ENCODE measurements at places on chromosomes 16 and 17. TPM values are rescaled to one million over a fixed set of nuclear protein-coding genes. Genes with fewer than 3 reads are reported as not detected.

- no peak for DNase-seq
Measured at GRCh38 chr17:16052486-16052885, 52.9 kb downstream of the TTC19 start.

- peak; percentile 93 for DNase-seq
Measured at GRCh38 chr16:88886845-88887521, 20.5 kb upstream of the PABPN1L start.

GRCh38 chr17:48113201-48113676, 5.7 kb downstream of the SNX11 start:
- no peak for DNase-seq

GRCh38 chr16:3951861-3952736, 71.6 kb upstream of the CREBBP start:
- no peak for DNase-seq

- DNase-seq: no peak
Measured at GRCh38 chr16:10036956-10037355, 145.3 kb downstream of the GRIN2A start.

DNA sequence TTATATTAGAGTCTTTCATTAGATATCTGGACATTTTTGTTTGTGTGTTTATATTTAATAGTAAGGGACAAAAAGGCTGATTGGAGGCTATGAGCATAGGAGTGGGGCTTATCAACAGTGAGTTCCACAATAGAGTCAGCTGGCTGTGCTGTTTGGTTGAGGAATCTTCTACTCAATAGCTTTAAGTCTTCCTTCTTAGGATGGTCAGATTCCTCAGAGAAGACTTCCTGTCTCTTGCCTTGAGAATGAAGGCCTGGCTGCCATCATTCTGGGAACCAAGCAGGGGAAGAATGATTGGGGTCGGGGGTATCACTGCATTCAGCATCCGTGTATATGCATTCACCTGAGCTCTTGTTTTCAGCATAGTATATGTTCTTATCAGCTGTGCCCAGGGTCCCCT, 31.9 kb upstream of the ABCC11 start:
- no peak for DNase-seq

- DNase-seq: no peak
Measured at GRCh38 chr16:149024-149660, 3.3 kb upstream of the HBZ start.

GRCh38 chr17:70987867-70988340, 818.6 kb downstream of the KCNJ2 start:
- DNase-seq: no peak

GRCh38 chr16:24318680-24319079, 62.5 kb downstream of the CACNG3 start:
- DNase-seq: no peak

- peak; percentile 41 for DNase-seq
Measured at GRCh38 chr17:2911035-2911754, 115.0 kb downstream of the RAP1GAP2 start.

- DNase-seq: no peak
Measured at GRCh38 chr17:8821446-8822105, 22.4 kb upstream of the MFSD6L start.

- no peak for DNase-seq
Measured at GRCh38 chr16:47463771-47464624, 2.9 kb downstream of the PHKB start.

DNA sequence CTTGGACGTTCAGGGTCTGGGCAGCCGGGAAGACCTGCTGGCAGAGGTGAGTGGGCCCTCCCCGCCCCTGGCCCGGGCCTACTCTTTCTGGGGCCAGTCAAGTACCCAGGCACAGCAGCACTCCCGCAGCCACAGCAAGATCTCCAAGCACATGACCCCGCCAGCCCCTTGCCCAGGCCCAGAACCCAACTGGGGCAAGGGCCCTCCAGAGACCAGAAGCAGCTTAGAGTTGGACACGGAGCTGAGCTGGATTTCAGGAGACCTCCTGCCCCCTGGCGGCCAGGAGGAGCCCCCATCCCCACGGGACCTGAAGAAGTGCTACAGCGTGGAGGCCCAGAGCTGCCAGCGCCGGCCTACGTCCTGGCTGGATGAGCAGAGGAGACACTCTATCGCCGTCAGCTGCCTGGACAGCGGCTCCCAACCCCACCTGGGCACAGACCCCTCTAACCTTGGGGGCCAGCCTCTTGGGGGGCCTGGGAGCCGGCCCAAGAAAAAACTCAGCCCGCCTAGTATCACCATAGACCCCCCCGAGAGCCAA, 8.6 kb upstream of the ABCC3 start:
- DNase-seq: peak; percentile 74

DNA sequence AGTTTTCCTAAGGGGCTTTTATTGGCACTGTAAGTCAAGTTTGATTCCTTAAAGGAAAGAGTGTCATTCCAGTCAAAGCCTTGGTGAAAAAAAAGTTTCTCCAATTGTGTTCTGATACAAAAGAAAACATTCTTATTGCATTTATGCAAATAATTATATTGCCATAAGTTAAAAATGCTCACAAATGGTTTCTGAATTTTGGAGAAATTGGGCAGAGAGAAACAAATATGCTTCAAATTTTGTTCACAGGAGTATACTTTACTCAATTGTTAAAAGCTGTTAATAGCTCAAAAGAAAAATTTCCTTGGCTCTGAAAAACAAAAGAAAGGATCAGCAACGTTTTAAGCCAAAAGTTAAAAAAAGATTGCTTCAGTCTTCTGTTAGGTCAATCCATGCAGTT, 60.2 kb downstream of the PIGL start:
- no peak for DNase-seq

- DNase-seq: no peak
Measured at GRCh38 chr17:45020354-45021138, 30.9 kb downstream of the DCAKD start.

GRCh38 chr17:31715446-31715845, 143.6 kb downstream of the COPRS start:
- DNase-seq: no peak

GRCh38 chr17:29918922-29919856, 10.8 kb downstream of the SSH2 start:
- no peak for DNase-seq

- no peak for DNase-seq
Measured at GRCh38 chr17:49861150-49861884, 13.4 kb upstream of the TAC4 start.

- DNase-seq: peak; percentile 15
Measured at GRCh38 chr16:58684001-58684353, 593 bp downstream of the SLC38A7 start.

DNA sequence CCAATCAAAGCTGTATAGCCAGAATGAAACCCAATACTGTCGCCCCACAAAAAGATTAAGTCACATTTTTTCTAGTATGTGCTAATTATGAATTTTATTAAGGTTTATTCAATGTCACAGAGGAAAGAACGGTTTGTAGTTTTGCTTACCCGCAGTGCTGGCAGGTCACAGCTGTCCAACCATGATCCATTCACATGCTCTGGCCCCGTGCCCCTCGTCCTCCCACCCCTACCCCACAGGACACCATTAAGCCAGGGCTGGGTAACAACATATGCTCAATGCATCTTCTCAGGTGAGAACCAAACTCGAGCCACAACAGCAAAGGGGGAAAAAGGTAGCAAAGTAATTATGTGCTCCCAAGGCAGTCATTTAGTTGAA, 589 bp upstream of the FBF1 start:
- DNase-seq: no peak

GRCh38 chr17:42784811-42785592, 4.6 kb downstream of the WNK4 start:
- no peak for DNase-seq

DNA sequence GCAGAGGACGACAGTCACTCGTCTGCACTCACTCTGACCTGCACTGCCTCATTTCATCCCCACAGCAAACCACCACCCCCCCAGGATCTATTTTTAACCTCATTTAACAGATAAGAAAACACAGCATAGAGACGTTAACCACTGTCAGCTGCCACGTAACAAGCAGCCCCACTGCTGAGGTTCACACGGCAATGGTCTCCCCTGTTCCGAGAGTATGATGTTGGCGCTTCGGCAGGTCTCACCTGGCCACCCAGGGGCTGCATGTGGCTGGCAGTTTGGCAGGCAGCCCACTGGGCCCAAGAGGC, 16.1 kb downstream of the ZNF469 start:
- no peak for DNase-seq

- peak; percentile 48 for DNase-seq
Measured at GRCh38 chr17:42050393-42051012, at the start of gene C17orf113. TSS of gene C17orf113 (minus strand) at chr17:42050601. CDS start at chr17:42043376, 7,225 bp downstream.

DNA sequence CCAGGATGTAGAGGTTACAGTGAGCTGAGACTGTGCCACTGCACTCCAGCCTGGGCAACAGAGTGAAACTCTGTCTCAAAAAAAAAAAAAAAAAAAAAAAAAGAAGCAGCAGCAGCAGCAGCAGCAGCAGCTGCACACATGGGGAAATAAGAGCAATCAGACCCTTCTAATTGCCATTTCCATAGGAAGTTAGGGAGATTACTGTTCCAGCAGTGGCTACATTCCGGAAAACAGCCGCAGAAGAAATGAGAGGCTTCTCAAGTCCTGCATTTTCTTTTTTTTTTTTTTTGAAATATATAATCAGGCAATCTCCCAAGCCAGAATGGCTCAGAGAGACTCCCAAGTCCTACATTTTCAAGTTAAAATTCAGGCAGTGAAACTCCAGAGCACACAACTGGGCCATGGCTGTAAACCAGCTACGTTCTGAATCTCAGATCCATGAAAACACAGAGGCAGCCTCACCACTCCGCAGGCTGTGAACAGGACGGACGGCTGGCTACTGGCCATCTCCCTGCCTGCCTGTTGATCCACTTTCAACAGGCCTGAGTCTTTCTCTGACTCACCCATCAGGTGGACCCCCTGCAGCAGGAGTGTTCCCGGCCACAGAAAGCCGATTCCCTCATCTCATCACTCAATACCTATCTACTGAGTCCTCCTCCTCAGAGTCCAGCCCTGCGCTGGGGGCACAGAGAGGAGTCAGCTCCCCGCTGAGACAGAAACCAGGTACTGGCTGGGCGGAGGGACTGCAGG, 15.0 kb downstream of the TRPV1 start:
- peak; percentile 46 for DNase-seq

- no peak for DNase-seq
Measured at GRCh38 chr16:55661941-55662643, 6.3 kb downstream of the SLC6A2 start.

DNA sequence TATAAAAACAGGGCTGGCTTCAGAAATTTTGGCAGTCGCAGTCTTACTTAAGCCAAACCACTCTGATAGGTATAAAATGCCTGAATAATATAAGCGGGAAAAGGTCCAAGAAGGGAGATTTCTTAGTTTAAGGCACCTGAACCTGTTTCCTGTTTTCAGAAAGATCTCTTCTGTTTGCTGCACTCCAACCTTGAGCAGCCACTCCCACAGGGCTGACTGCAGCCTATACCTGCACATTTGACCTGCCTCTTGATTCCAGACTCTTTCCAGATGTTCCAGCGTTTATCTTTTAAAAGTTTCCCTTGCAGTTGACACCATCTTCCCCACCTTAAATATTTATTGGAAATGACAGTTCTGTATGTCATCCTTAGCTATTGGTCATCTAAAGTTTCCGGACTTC, 132.2 kb downstream of the SKAP1 start:
- no peak for DNase-seq

DNA sequence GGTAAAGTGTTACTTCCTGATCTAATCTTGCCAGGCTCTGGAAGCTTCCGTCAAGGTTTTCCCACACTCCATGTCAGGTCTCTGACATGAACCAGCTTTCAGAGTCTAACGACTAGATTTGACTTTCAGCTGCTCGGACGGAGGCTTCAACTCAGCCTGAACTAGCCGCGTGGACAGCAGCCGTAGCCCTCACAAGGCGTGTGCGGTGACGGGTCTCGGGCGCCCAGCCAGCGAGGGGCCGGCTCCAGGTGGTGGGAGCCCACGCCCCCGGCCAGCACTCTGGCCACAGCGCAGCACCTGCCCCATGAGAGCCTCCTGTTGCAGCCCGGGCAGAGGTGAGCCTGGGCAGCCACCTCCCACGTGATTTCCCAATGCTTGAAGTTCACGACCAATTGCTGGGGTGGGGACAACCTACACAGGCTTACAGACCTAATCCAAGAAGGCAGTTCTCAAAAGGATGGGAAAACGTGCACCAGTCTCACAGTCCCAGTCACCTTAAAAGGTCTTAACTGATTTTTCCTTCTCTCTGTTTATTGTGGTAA, 45.5 kb downstream of the TBC1D16 start:
- no peak for DNase-seq

GRCh38 chr17:82152114-82152513, 54.1 kb upstream of the FASN start:
- no peak for DNase-seq

DNA sequence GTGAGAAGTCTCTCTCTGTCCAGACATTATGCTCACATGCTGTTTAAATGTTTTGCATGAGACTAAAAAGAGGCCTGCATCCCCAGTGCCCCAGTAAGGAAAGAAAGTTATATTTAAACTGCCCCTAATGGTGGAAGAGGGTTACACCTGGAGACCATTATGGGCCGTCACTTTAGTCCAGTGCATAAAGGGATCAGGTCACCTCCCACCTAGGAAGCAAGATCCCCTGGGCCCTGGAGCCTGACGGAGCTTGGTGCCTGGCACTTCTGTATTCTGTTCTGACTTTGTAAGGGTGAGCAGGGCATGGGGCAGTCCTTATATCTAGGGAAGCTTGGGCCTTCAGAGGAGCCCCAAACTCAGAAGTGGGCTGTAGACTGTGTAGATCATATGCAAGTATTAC, 67.9 kb downstream of the CPPED1 start:
- no peak for DNase-seq

Gene CLEC18B
- total RNA-seq: 0.30 TPM

Gene PIK3R5
- 2.7 TPM for total RNA-seq

Gene SLC12A3
- total RNA-seq: not detected

Gene MT4
- not detected for total RNA-seq

Gene NRN1L
- 0.49 TPM for total RNA-seq

Gene HAGHL
- 12.0 TPM for total RNA-seq

Gene TEX14
- 0.19 TPM for total RNA-seq

Gene TSNAXIP1
- 0.49 TPM for total RNA-seq

Gene ASB16
- total RNA-seq: 12.9 TPM

Gene GAS7
- 87.6 TPM for total RNA-seq

Gene TAT
- not detected for total RNA-seq

Gene ETV4
- 0.60 TPM for total RNA-seq

Gene SLX4
- total RNA-seq: 2.5 TPM

Gene CCL18
- total RNA-seq: 1.1 TPM

Gene YPEL2
- 36.3 TPM for total RNA-seq

Gene TM4SF5
- total RNA-seq: not detected

Gene RPRML
- total RNA-seq: not detected

Gene MPP3
- 35.2 TPM for total RNA-seq

Gene KRTAP2-3
- not detected for total RNA-seq

Gene KIF18B
- 0.49 TPM for total RNA-seq
